ENCODE measurements at places on chromosomes 11 and 22.

DNA sequence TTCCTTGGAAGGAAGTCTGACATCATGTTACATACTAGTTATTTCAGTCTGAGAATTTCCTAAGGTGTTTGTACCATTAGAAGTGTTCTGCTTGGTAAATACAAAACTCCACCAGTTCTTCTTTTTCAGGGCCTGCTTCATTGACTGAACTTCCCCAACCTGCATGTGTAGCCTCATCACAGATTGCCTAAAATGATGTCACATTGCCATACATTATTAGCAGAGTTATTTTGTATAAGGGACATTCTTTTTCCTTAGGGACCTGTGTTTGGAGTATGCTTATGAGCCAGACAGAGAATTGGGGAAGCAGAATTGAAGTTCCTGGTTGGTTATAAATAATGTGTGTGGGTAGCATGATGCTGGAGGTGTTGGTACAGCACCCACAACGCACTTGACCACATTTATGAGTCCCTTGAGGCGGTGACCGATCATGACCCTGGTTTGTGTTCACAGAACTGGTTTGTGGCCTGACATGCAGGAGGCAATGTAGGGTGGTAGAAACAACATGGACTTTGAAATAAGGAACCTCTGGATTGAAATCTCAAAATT lies 16.4 kb upstream of the MMP7 start:
- DNase-seq, result no peak

GRCh38 chr11:111406091-111406490 lies 27.0 kb upstream of the POU2AF1 start:
- no peak for DNase-seq

DNA sequence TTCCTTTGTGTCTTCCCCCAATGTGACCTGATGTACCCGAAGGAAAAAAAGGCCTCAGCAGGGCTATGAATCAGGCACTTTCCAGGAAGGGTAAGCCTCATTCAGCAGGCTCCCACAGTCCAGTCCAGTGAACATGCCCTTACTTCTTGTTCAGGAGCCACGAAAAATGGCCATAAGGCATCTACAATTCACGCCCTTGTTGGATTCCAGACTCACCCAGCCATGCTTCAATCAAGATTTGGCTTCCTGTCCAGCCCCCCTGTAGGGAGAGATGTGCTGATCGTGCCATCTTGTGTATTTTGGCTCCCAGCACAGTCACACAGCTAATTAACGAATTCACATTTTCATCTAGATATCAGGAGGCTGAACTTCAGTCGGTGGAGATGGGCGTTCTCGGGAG lies 9.9 kb upstream of the KCNJ5 start:
- no peak for DNase-seq

DNA sequence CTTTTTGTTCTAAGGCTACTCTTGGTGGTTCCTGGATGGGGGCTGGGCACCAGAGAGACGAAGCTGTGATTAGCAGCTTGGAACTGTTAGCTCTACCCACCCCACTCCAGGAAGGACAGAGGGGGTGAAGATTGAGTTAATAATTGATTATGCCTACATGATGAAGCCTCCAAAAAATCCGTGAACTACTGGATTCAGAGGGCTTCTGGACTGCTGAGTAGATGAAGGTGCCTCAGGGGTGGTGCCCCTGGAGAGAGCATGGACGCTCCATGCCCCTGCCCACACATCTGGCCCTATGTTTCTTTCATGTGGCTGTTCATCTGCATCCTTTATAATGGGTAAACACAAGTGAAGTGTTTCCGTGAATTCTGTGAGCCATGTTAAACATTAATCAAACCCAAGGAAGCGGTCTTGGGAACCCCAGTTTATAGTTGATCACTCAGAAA lies 47.3 kb upstream of the CYP2D6 start:
- DNase-seq, result no peak

- no peak for DNase-seq
These were observed 1.7 kb upstream of the NUDT8 start for GRCh38 chr11:67631411-67631810.

GRCh38 chr22:44850946-44851345 lies 98.6 kb downstream of the ARHGAP8 start:
- DNase-seq, result no peak

GRCh38 chr22:32680277-32680676 lies 121.2 kb upstream of the TIMP3 start:
- DNase-seq, result no peak

Data from naive thymus-derived CD8-positive, alpha-beta T cell (primary cell).